ENCODE measurements at places on chromosomes 3 and 15.

DNA sequence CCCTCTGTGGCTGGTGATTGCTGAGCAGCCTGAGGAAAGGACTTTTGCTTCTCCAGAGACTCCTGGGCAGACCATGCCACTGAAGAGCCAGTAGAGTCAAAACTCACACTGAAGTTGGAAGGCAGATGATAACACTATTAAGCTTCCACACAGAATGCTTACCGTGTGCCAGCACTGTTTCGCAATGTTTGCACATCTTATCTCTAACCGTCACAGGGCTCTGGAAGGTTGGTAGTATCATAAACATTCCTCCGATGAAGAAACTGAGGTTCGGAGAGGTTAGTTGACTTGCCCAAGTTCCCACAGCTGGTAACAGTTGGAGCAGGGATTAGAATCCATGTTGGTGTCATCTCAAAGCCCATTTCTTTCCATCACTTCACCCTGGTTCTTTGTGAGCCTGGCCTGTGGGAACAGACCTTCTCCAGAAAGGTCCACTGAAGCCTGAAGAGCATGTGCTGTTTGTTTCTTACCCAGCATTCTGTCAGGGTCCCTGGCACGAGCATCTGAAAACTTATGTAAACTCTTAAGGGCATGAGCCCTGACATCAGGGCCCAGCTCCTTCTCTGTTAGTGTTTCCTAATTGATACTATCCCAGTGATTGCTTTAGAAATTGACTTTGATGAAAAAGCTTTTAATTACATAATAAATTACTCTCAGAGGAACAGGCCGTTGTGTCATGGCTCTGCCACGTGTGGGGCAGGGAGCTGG is 77.0 kb upstream of the PRR23C start:
- DNase-seq, result no peak

DNA sequence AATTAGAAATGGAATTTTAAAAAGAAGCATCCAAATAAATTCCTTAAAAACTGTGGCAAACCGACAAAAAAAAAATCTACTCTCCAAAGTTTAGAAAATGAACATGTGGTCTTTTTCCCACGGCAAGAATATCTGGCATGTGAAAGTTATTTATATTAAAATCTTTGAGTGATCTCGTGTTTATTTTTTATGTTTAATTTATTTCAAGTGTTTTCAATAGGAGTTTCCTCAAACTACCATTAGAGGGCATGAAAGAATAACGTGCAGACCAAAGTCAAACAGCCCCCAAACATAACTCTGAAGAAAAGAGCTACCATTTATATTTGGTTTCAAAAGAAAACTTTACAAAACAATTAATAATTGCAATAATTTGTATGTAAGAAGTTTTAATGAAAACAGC is 286.4 kb downstream of the ZIC4 start:
- no peak for DNase-seq

- no peak for DNase-seq
These were observed 689.9 kb upstream of the SEMA6D start for GRCh38 chr15:47027322-47027946.

DNA sequence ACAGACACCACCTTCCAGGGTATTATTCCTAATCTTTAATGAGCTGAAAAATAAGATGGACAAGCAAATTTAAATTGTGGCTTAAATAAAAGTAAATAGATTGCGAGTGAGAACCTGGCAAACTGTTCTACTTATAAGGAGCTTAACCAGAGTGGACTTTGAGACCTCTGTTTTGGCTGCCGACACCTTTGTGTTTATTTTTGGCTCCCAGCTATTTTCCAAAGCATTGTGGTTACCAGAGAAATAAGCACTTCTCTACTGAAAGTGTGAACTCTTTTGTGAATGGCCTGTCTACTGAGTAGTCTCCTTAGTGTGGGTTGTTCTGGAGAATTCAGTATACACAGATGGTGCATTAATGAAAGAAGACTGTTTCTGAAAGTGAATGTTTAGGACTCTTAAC is 109.4 kb downstream of the ATP8B4 start:
- no peak for DNase-seq

DNA sequence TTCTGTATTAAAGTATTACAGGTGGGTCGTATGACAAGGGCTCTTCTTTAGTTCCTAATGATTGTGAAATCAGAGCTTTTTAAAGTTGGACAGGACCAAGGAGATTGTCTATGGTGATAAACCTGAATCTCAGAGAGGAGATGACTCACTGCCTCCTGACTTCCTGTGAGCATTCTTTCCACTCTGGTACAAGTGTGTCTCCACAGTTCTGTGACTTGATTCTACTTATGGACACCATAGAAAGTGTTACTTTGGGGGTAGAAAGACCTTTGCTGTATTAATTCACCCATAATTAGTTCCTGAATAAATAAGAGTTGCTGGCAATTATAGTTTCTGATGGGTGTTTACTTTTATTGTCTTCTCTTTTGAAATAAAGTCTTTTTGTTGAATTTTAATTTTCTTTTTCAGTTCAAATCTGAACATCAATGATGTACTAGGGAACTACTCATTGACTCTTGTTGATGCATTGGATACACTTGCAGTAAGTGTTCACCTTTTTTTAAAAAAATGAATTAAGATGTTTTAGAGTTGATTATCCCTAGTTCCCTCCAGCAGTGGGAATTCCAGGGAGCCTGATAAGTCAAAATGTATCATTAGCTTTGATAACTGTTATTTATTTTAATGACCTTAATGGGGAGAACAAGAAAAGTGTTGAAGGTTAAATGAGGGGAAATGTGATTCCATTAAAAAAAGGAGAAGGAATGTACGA is 7.4 kb downstream of the EDEM1 start:
- DNase-seq, result no peak

DNA sequence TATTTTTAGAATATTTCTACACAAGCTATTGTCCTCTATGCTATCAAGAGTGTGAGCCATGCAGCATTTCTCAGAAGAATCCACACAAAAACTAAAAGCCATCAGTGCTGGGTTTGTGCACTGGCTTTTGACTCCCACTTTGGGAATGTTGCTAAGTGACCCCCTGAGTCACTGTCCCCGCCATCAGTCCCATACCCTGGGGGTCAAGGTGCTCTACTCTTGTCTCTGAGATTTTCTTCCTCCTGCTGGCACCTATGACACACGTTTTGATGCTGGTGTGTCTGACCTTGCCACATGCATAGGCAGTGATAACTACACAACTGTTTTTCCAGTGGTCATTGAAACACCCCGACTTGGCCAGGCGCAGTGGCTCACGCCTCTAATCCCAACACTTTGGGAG is 19.8 kb downstream of the CMTM7 start:
- DNase-seq, result no peak

DNA sequence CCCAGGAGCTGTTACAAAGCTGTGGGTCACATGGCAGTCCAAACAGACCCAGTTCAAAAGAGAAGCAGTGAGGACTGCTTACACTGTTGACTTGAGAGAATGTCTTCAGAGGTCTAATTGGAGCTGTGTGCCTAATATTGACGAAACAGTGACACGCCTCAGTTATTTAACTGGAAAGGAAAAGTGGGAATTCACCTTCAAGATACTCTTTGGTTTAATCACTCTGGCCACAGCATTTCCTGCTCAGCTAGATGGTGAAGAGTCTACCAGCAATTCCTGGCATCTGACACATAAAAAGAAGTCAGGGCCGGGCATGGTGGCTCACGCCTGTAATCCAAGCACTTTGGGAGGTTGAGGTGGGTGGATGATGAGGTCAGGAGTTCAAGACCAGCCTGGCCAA is 326.4 kb downstream of the SV2B start:
- no peak for DNase-seq

GRCh38 chr15:91548549-91548948 is 305.0 kb upstream of the SLCO3A1 start:
- no peak for DNase-seq

GRCh38 chr15:76974456-76975036 is 20.4 kb upstream of the PSTPIP1 start:
- DNase-seq, result no peak

GRCh38 chr3:100775226-100775625 is 65.9 kb downstream of the TFG start:
- no peak for DNase-seq

- no peak for DNase-seq
These were observed 337.4 kb upstream of the TPRG1 start for GRCh38 chr3:188834349-188834748.

DNA sequence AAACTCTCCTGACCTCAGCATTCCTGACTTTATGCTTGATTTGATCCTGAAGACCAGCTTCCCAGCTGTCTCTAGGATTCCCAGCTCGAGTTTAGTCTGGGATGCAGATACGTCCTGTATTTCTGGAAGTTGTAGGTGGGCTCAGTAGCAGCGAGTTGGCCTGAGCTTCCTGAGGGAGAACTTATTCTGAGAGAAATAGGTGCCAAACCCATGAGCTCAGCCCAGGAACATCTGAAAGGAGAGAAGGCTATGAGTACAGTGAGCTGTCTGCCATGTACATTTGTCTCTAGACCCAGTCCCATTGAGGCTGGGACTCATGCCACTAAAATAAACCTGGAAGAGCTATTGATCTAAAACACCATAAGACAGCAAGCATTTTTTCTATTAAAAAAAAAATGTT is 36.6 kb upstream of the SLC9A9 start:
- no peak for DNase-seq

- no peak for DNase-seq
These were observed 52.9 kb upstream of the TBL1XR1 start for GRCh38 chr3:177250151-177250550.

DNA sequence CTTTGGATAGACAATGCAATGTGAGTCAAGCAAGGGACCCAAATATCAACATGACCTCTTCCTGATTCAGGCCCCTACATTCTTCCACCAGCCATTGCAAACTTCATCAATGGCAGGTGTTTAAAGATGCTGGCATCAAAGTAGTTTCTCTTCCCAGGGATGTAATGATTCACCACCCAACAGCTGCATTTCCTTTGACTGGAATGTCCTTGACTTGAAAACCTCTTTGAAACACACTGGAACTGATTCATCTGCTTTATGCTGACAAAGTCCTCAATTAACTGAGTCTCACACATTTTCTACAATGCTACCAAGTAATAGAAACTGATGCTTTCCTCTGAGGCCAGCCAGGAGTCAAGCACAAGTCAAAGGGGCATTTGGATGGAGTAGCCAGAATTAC is 385.5 kb downstream of the GBE1 start:
- DNase-seq, result no peak

- DNase-seq, result no peak
These were observed 34.5 kb downstream of the VPS8 start for GRCh38 chr3:184846496-184846895.

DNA sequence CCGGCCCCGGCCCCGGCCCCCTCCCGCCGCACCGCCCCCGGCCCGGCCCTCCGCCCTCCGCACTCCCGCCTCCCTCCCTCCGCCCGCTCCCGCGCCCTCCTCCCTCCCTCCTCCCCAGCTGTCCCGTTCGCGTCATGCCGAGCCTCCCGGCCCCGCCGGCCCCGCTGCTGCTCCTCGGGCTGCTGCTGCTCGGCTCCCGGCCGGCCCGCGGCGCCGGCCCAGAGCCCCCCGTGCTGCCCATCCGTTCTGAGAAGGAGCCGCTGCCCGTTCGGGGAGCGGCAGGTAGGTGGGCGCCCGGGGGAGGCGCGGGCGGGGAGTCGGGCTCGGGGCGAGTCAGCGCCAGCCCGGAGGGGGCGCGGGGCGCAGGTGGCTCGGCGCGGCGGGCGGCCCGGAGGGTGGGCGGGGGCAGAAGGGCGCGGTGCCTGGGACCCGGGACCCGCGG is 352 bp downstream of the CHRD start:
- DNase-seq, result no peak

DNA sequence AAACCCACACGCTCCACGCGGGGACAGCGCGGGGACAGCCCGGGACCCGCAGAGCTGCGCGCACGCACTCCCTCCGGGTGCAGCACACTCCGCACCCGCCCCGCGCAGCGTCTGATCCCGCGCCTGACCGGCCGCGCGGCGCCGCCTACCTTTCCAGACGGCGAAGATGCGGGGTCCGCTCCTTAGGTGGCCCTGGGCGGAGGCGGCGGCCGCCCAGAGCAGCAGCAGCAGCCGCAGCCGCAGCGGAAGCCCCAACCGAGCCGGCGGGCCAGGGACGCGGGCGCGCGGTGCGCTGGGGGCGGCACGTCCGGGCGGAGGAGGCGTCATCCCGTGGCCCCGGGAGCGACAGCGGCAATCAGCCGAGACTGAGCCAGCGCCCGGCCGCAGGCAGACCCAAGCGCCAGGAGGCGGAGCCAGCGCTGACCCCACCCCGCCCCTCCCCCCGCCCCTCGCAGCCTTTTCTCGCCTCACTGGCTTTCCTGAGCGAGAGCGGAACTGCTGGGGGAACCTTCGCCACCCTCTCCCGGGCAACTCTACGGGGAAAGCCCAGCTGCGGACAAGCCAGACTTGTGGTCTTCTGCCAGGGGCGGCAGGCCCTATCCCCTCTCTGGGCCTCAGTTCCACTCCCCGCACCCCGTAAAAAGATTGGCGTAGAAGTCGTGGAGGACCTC is at the start of gene SEMA7A:
Gene SEMA7A (minus strand): TSS at position 367 of the 671 bp plus-strand sequence. CDS start 40 bp downstream, at position 327.
- peak; percentile 45 for DNase-seq

DNA sequence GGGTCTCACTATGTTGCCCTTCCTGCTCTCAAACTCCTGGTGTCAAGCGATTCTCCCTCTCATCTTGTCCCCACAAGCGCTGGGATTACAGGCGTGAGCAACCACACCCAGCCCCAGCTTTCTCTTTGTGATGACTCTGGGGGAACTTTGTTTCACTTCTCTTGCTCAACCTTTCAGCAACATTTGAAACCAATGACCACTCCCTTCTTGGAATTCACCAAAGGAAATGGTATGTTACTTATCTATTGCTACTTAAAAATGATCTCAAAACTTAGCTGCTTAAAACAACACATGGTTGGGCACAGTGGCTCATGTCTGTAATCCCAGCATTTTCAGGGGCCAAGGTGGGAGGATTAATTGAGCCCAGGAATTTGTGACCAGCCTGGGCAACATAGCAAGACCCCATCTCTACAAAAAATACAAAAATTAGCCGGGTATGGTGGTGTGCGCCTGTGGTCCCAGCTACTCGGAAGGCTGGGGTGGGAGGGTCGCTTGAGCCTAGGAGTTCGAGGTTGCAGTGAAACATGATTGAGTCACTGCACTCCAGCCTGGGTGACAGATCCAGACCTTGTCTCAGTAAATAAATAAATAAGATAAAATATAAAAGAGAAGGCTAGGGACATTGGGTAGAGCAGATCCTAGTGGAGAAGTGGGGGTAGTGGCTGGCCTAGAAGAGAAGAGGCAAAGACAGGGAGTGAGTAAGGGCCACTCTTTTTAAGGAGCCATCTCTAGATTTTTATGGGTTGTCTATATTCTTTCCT is 10.3 kb upstream of the COPG1 start:
- no peak for DNase-seq

DNA sequence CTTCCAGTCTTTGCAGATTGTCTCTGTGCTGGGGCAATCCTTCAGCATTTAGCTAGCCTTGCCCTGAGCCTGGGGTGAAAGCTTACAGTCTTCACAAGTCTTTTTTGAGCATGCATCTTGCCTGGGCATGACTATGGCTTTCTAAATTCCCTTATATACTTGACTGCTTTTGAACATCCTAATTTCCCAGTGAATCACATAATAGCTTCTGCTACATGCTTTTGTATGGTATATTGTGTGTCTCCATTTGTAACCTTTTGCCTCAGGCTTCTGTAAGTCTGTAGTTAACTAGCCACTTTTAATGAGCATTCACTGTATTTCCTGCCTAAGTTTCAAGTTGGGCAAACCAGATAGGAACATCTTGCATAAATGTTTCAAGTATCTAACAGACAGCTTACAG is 76.8 kb downstream of the CHCHD4 start:
- no peak for DNase-seq

GRCh38 chr3:131901686-131902085 is 133.1 kb downstream of the CPNE4 start:
- no peak for DNase-seq

GRCh38 chr3:171553086-171553485 is 92.9 kb upstream of the TNIK start:
- no peak for DNase-seq
